ENCODE measurements at places on chromosomes 5 and 9.

DNA sequence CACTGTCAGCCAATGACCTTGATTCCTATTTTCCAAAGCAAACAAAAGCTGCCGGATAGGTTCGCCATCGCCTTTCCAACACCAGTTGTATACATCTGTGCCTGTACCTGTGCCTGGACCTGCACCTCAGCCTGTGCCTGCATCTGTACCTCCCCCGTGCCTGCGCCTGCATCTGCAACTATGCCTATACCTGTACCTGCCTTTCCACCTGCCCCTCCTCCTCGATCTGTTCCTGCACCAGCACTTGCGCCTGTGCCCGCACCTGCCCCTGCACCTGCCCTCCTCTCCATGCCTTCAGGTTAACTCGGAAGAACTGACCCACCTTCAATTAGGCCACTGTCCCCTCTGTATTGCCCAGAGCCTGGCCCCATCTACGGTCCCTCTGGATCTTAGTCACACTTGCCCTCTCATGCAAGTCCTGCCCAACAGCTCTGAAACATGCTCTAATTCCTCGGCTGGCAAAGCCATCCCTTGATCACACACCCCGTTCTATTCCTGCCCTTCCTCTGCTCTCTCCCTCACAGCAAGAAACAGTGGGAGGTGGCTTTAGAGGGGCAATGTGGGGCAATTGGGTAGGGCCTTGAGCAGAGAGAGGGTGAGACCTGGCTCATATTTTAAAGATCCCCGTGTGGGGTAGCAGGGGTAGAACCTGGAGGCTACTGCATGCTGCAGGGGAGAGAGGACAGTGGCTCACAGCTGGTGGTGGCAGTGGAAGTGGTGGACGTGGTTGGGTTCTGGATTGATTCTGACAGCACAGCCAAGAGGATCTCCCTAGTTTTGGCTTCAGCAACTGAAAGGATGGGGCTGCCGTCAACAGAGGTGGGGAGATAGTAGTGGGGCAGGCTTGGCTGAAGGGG lies 59.6 kb upstream of the PHYKPL start:
- DNase-seq = peak; percentile 5

DNA sequence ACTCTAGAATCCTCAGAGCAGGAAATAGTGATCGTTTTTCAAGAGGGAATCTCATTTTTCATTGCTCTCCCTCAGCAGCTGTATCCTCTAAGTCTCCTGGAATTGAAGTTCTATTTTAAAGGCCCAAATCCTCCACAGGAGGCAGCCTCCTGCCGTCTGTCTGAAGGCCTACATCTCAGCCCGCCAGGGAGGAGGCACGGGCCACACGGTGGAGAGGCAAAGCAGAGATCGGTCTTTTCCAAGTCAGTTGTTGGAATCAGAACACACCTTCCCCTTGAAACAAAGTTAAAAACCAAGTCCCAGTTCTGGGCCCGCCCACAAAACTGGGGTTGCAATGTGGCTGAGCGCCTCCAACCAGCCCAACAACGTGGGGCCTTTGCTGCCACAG lies 68.7 kb downstream of the RAPGEF1 start:
- DNase-seq = no peak

DNA sequence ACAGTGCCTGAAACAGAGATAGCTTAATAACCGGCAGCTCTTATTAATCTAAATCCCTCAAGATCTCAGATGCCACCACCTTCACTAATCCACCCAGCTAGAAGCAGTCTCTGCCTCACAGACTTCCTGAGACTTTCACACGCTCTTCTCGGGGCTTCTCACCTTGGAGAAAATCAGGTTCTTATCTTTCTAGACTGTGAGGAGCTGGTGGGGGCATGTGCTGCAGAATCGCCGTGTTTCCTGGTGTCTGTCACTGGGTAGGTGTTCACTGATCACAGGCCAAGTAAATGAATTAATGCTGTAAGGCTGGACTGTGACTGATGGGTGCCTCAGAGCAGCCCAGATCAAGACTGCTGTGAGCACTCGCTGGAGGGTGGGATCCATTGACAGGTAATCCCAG lies 101.7 kb downstream of the PSD2 start:
- no peak for DNase-seq

GRCh38 chr5:116004248-116004647 lies 28.0 kb upstream of the ARL14EPL start:
- DNase-seq = no peak

DNA sequence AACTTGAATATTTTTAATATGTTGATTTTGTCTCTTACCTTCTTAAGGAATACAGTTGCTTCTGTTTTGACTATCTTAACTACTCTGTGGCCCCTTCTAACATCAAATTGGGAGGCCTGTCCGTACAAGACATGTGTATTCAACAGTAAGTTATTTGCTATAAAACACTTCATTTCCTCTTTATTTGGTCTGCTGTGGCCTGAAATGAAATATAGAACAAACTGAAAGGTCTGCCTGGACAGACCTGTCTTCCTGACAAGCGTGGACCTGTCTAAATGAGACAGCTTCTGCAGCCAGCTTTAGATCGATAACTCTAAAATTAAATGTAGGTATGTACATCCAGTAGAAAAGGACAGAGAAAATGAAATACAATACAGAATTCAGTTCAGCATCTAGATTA lies 2.2 kb upstream of the LPAR1 start:
- DNase-seq = no peak

GRCh38 chr5:72394688-72395087 lies 74.5 kb downstream of the PTCD2 start:
- DNase-seq = no peak

- no peak for DNase-seq
Measured at GRCh38 chr9:81393985-81394811, 295.1 kb downstream of the TLE1 start.

DNA sequence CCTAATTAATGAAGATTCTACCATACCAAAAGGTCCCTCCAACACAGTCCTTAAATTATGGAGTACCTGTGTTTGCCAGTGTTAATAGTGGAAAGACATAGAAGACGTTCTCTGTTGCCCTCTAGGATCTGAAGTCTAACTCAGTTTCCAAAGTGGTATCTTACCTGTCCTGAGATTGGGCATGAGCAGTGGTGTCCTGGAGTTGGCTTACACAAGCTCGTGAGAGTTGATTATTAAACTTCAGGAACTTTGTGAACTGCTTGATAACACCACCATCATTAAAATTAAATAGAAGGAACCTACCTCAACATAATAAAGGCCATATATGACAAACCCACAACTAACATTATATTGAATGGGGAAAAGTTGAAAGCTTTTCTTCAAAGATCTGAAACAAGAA lies 60.9 kb upstream of the SMARCA2 start:
- no peak for DNase-seq

DNA sequence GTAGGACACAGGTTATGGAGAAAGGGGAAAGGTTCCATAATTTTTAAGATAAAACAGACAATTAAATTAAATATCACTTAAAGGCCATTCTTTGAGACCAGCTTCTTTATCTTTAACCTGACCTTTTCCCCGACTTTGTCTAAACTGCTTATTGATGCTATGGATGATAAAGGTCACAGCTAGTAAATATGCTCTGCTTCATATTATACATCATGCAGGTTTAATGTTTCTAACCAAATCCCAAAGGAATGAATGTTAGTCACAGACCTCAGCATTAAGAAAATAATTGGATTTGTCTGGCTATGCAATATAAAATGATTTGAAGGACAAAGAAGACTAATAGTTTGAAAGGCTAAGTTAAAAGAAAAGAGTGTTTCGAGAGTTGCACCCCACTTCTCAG lies 147.6 kb downstream of the ST8SIA4 start:
- no peak for DNase-seq

GRCh38 chr5:149411738-149412519 lies 32.8 kb upstream of the IL17B start:
- DNase-seq = no peak

DNA sequence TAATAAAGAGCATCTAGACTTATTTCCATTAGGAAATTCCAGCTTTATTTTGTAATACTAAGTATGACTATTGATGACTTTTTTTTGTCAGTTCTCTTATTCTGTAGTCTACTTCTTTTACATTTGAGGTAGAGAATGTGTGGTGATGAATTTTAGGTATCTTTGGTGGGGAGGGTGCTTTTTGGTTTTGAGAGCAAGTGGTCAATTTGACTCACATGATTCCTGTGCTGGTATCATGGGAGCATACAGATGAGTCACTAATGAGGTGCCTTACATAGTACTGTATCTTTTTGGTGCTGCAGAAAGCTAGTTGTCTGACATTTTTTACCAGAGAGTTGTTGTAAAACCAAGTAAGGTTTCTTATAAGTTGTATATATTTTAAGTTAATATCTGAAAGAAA lies 35.3 kb downstream of the ERBIN start:
- DNase-seq = no peak

DNA sequence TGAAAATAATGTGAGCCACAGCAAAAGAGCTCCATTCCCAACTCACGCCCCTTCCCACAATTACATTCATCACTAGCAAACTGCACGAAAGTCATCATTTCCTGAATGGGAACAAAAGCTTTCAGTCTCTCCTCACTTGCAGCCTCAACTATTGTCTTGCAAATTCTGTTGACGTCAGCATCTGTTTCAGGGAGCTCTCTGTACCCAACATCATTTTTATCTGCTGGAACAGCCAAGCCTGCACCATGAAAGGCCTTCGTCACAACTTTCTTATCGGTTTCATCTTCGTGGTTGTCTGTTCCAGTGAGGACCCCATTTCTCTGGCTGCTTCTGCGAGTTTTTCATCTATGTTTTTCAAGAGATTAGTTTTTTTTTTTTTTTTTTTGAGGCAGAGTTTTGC lies 14.3 kb upstream of the RNF130 start:
- DNase-seq = no peak

- DNase-seq = no peak
Measured at GRCh38 chr9:137146527-137146918, 7.6 kb downstream of the GRIN1 start.

DNA sequence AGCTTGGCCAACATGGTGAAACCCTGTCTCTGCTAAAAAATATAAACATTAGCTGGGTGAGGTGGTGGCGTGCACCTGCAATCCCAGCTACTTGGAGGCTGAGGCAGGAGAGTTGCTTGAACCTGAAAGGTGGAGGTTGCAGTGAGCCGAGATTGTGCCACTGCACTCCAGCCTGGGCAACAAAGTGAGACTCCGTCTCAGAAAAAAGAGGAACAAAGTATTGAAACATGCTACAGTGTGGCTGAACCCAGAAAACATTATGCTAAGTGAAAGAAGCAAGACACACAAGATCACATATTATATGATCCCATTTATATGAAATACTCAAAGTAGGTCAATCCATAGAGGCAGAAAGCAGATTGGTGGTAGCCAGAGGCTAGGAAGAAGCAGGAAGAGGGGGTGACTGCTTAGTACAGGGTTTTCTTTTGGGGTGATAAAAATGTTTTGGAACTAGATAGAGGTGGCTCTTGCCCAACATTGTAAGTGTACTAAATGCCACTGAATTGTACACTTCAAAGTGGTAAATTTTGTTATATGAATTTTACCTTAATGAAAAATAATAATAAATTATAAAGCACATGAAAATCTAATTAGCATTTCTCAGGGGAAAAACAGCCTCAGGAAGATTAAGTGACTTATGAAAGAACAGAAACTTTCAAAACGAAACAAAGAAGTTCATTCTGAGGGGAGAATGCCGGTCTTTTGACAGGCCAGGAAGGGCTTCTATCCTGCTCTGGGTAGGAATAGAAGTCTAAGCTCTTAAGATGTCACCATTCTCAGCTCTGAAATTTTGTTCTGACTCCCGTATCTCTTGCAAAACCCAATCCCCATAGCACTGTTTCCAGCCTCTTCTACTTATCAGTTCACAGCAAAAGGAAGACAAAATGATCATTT lies 161.1 kb upstream of the TBCA start:
- no peak for DNase-seq

GRCh38 chr9:115289757-115290208 lies 171.8 kb upstream of the TNC start:
- no peak for DNase-seq

DNA sequence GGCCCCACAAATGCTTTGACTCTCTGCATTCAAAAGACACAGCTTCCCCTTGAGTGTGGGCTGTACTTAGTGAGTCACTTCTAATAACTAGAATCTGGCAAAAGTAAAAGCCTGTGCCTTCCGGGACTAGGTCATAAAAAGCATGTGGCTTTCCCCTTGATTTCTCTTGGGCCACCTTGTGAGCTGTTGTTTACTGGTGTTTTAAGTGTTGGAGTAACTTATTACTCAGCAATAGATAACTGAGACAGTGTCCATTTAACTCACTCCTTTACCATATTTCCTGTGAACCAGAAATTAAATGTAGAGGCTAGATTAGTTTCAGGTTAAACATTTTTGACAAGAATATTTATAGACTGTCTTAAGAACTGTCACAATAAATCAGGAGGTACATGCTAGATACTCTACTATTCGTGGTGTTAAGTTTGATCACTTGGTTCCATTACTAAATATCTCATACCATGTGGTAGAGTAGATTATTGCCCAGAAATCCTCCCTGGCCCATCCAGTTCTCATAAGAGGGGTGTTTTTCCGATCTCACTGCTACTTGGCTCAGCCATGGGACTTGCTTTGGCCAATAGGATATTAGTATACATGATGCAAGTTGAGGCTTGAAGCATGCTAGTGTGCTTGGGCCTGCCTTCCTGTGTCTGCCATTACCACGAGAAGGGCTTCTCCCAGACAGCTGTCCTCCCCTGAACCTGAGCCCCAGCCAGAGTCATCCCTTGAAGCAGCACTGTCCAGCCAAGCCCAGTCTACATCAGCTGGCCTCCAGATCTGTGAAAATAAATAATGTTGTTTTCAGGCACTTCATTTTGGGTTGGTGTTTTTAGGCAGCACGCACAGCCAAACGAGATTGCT lies 10.4 kb upstream of the CMBL start:
- no peak for DNase-seq

DNA sequence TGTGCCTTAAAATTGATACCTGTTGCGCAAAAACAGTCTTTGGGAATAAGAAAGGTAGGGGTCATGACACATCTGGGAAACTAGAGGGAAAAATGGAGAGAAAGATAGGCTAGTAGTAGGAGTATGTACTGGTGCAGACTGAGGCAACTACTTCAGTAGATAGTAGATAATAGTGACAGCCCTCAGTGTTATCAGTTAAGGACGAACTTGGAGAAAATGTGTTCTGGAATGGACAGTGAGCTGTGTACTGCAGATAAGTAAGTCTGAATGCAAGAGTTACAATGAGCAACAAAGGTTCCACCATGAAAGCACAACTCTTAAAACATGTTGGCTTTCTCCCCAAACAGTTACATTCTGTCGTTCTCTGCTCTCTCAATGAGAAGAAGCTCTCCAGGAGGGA lies 6.5 kb upstream of the INSL6 start:
- no peak for DNase-seq

DNA sequence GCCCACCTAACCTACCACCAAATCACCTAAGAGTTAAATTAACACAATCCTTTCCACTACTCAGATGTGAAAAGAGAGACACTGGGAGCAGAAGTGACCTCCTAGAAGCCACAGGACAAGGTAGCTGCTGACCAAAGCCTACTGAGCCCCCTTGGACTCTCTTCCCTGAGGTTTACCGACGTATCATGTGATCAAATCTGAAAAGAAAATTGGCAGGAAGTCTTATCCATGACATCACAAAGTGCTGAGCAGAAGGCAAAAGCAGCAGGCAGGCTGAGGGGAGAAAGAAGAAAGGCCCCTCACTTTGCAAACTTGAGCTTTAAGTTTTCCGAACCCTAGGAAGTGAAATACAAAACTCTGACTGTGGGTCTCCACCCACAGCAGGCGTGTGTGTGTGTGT lies 11.1 kb downstream of the PRELID2 start:
- DNase-seq = no peak
